ENCODE measurements at places on chromosomes 1 and 21.

- DNase-seq = no peak
Measured at GRCh38 chr1:85134583-85135391, 66.0 kb downstream of the SYDE2 start.

DNA sequence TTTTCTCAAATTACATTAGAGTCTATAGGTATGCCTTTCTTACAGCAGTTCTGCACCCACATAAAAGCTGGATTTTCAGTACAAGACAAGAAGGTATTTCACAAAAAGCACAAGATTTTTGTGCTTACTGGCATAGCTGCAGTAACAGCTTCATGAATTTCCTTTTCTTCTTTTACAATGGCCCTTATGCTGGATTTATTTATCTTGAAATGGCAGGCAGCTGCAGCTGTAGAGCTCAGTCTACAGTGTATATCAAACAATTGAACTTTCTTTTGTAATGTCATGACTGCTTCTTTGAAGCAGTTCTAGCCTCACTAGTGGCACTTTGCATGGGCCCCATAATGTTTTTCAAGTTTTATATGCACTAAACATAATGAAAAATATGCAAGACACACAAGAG is 510.2 kb downstream of the KCNT2 start:
- DNase-seq = no peak

- no peak for DNase-seq
Measured at GRCh38 chr1:161502181-161502580, 3.1 kb upstream of the FCGR2A start.

GRCh38 chr1:20786253-20787028 is 666 bp downstream of the HP1BP3 start:
- peak; percentile 89 for DNase-seq

DNA sequence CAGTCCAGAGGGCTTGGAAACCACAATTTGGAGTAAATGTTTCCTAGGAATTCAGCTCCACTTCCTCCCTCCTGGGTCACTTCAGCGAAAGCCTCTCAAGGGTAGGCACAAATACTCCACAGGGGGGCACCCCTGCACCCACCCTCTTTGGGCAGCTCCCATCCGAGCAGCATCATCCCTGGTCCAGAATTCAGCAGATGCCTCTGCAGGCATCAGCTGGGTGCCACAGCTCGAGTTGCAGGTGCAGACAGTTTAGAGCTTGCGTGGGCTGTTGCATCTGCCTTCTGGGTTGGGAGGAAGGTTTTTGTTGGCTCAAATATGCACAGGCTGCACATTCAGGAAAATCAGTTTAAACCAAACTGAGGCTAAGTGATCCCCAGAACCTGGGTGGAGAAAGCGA is 25.0 kb downstream of the KANK4 start:
- no peak for DNase-seq

DNA sequence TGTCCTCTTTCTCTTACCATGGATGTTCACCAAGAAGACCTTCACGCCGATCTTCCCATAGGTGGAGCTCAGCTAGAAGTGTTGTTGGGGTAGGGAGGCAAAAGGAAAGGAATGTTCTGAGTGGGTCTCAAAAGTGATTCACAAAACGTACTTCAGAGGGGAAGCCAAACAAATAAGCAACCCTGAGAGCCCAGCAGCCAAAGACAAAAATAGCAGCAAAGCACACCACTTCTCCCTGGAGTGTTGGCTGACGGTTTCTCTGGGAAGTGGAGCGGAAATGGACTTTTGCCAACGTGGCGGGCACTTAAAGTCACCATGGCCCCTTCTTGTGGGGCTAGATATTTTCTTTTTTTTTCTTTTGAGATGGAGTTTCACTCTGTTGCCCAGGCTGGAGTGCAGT is 23.1 kb downstream of the SLC26A9 start:
- DNase-seq = no peak

DNA sequence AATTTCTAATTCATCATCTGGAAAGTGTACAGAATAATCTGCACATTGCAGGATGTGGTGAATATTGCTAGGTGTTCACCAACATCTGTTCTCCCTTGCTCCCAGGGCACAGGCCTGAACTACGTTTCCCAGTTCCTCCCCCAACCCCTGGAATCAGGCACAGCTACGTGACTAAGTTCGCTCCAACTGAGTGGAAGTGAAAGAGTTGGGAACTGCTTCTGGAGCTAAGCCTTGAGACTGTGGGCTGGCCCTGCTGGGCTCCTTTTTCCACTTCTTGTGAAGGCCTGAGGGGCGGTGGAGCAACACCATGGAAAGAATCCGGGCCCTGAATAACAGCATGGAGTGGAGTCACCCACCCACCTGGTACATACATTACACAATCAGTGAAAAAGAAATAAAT is 534.6 kb downstream of the SMYD3 start:
- DNase-seq = no peak
